Gastrocnemius medialis (tissue), 4 donors: ENCODE measurements at places on chromosomes 7 and 10. TPM values are rescaled to one million over a fixed set of nuclear protein-coding genes. Genes with fewer than 3 reads are reported as not detected.

Gene ADAMTS14
- total RNA-seq, result not detected

Gene PNLIPRP1
- total RNA-seq, result not detected

Gene SLC13A4
- not detected for total RNA-seq

Gene SPDYE16
- not detected for total RNA-seq

Gene STEAP2
- total RNA-seq, result 2.0 TPM

Gene IGFBP3
- total RNA-seq, result 81.4 TPM

Gene FAM25C
- total RNA-seq, result not detected

Gene DYDC2
- total RNA-seq, result not detected

Gene AKR1B15
- 15.5 TPM for total RNA-seq

Gene UCN3
- not detected for total RNA-seq

Gene STOX1
- 0.10 TPM for total RNA-seq

Gene CTTNBP2
- total RNA-seq, result 1.5 TPM

Gene CAV1
- total RNA-seq, result 87.8 TPM

Gene CHRM2
- total RNA-seq, result not detected

Gene ANKRD1
- 143 TPM for total RNA-seq

Gene CAPZA2
- 158 TPM for total RNA-seq

Gene FLNC
- 1,071 TPM for total RNA-seq

Gene TCAF2
- 1.6 TPM for total RNA-seq

Gene ZNF365
- not detected for total RNA-seq

Gene ARHGEF5
- total RNA-seq, result 0.15 TPM

Gene METTL27
- 0.36 TPM for total RNA-seq

Gene PAPSS2
- total RNA-seq, result 8.7 TPM

Gene ATE1
- total RNA-seq, result 43.8 TPM

Gene DCLRE1A
- total RNA-seq, result 3.8 TPM

Gene COL1A2
- 43.6 TPM for total RNA-seq

Gene RAMP3
- 39.0 TPM for total RNA-seq

Gene PSMG3
- 37.6 TPM for total RNA-seq

Gene FZD8
- total RNA-seq, result 9.3 TPM

Gene NEBL
- total RNA-seq, result 2.5 TPM

Gene CYP3A7
- 0.26 TPM for total RNA-seq

Gene GOT1
- 91.4 TPM for total RNA-seq
